Activated CD4-positive, alpha-beta T cell treated with anti-CD3 and anti-CD28 coated beads for 36 hours (primary cell): ENCODE measurements at places on chromosomes 4 and X.
A peak's percentile ranks its signal among the peaks of the same experiment; 100 is the strongest.

- no peak for DNase-seq
Measured at GRCh38 chr4:15894921-15895916, 43.3 kb downstream of the FGFBP1 start.

- no peak for DNase-seq
Measured at GRCh38 chr4:111838406-111838930, 306.8 kb upstream of the FAM241A start.

DNA sequence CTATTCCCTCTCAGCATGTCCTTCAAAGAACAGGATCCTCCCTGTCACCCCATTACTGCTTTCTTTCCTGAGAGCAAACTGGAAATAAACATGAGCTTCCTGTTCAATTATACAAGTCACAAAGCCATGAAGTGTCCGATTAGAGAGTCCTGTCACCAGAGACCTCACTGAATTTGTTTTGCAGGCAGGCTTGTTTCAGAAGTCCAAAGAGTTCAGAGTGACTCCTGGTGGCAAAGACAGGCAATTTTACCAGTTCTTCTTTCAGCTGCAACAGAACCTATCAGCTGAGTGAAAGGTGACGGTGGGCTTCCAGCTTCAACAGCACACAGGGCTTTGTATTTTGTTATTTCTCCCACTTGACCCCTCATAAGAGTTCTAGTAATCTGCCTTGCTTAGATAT lies 6.4 kb downstream of the ELK1 start:
- DNase-seq: no peak

- no peak for DNase-seq
Measured at GRCh38 chr4:108794136-108794535, 31.3 kb upstream of the ETNPPL start.

DNA sequence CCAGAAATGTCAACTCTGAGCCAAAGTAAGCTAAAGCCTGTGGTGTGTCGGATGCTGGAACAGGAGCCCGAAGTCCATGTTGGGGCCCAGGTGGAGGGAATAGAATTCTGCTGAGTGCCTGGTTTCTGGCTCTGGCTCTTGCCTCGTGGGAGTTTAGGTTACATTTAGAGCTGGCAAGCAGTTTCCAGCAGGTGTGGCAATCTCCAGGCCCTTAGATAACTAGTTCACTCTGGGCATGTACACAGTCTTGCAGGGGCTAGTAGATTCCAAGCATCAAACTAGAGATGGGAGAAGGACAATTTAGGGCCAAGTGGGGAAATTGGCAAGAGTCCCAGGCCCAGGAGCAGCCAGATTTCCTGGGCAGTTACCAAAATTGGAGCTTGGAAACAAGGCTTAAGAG lies 56.3 kb upstream of the STOX2 start:
- DNase-seq: no peak

DNA sequence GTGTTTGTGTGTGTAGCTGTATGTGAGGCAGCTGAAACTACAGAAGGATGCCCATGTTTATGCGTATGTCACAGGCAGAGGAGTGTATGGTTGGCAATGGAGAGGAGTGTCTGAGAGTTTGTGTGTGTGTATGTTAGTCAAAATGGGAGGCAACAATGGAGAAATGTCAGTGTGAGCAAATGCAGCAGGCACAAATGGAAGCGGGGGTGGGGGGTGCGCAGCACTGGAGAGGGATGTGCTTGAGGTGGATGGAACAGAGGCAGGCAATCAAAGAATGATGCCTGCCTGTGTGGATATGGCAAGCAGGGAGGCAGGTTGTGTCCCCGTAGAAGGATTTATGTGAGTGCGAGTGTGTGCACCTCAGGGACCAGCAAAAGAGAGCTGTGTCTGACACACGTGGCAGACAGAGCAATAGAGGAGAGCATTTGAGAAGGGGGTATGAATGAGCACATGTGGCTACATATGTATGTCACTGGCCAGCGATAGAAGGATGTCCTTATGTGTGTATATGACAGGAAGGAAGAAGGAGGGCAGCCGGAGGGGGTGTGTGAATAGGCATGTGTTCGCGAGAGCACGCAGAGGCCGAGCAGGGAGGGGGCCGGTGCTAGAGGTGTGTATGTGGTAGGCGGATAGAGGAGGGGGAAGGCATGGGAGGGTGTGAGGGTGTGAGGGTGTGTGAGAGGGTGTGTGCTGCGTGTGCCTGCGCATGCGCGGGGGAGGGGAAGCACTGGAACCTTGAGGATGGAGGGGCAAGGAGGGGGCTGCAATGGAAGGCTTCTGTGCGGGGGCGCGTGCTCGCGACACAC lies 1.1 kb downstream of the PJA1 start:
- DNase-seq: peak; percentile 67

- DNase-seq: peak; percentile 31
Measured at GRCh38 chrX:15749642-15750610, 11.9 kb downstream of the CA5B start.

- no peak for DNase-seq
Measured at GRCh38 chr4:123121241-123121907, 199.0 kb upstream of the NUDT6 start.

DNA sequence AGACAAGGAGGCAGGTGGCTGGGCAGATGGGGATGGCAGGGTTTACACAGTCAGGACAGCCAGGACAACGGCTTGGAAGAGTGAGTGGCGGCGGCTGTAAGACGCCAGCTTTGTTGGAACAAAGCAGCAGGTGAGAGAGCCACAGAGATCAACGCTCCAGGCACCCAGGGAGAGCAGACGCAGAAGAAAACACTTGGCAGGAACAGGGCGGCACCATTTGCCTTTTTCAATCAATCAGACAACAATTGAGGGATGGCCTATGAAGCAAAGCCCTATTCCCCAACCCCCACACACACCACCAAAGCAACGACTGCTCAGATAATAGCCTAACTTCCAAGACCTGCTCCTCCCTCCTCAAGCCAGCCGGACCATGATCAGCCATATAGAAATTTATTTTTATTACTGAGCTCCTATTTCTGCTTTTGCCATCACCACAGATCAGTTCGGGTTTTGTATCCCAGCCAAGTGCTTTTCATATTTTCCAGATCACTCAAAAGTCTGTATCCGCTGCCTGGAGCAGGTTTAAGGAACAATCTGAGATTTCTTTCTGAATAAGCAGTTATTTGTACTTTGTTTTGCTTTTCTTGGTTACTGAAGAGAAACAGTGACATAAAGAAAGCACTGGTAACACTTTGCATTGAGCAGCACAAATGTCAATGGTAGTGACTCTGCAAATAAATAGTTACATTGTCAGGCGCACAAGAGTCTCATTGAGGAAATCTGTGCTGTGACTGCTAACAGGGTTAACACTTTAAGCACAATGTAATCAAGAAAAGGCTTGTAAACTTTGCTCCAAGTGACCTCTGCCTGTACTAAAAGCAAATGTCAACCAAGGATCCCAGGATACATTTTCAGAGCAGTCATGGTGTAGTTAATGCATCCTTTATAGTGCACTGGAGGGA lies 81.8 kb upstream of the RBPJ start:
- no peak for DNase-seq
